ENCODE measurements at places on chromosomes 4 and X.

- DNase-seq: no peak
Measured at GRCh38 chr4:4857809-4858508, 1.5 kb upstream of the MSX1 start.

DNA sequence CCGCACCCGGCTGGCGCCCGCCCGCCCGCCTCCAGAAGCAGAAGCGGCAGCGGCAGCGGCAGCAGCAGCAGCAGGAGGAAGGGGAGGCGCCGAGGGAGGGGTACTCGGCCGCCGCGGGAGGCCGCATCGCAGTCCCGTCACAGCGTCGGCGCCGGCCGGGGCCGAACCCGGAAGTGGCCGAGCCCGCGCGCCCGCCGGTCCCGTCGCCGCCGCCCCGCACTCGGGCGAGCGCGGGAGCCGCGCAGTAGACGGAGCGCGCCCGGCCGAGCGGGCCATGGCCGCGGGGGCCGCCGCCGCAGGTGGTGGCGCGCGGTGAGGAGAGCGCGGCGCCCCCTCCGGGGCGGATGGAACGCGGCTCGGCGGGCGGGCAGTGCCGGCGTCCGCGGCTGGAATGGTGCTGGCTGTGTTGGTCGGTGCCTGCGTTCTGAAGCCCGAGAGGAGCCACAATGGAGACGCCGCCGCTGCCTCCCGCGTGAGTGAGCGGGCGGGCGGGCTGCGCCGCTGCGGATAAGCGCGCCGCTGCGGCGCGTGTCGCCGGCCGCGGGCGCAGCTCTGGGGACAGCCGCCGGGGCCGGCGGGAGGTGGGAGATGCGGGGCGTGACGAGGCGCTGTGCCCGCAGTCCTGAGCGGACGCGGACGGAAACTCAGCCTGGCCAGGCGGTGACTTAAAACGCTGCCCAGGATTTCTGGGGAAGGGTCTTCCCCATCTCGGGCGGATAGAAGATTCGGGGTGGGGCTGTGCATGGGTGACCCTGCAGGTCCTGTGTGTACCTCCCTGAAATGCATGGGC, at the start of gene KLHL2:
TSS of gene KLHL2 (plus strand) at position 131 of the 790 bp plus-strand sequence. CDS start at position 447, 316 bp downstream.
- peak; percentile 82 for DNase-seq

- DNase-seq: peak; percentile 14
Measured at GRCh38 chr4:52979020-52979419, 116.9 kb downstream of the RASL11B start.

DNA sequence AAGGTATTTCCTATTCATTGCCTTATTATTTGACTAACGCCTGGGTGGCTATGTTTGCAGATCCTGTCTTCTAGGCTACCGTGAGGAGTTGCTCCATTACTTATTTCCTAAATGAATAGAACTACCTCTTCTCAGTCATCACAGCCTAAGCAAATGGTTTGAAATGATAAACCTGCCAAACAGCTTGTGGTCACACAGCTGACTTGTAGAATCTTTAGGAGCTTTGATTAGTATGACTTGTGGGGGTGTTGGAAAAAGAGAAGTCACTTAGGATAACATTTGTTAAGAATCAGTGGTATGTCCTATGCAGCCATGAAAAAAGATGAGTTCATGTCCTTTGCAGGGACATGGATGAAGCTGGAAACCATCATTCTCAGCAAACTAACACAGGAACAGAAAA, 169.3 kb downstream of the PPARGC1A start:
- DNase-seq: peak; percentile 6

DNA sequence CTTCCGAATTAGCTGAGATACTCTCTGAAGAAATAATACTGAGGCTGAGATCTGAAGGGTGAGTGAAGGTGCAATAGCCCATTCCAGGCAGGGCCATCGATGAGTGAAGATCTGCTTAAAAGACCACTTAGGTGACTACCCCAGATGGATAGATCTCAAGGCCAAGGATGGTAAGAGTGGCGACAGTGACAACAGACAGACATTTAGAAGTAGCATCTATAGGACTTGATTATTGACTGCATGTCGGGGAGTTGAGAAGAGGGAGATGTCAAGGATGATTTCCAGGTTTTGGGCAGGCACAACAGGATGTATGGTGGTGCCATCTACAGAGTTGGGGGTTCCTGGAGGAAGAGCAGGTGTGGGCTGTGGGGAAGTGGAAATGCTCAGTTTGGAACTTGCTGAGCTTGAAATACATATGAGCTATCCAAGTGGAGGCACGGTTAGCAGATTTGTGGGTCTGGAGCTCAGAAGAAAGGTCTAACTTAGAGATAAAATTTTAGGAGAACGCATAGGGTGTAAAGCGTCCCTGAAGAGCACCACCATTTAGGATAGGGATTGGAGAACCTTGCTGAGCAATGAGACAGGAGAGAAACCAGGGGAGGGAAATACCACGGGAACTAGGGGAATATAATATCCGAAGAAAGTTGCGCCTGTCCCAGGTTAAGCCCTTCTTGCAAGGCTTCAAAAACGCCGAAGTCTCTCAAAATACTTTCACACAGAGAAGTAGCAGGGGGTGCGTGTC, 688 bp downstream of the UFSP2 start:
- DNase-seq: no peak

- DNase-seq: no peak
Measured at GRCh38 chrX:14357314-14357713, 172.0 kb upstream of the GLRA2 start.

GRCh38 chrX:10175319-10175871, 18.6 kb downstream of the CLCN4 start:
- DNase-seq: peak; percentile 75

- DNase-seq: no peak
Measured at GRCh38 chr4:153784166-153784699, 4.7 kb downstream of the SFRP2 start.

GRCh38 chr4:151728006-151728405, 32.8 kb downstream of the GATB start:
- no peak for DNase-seq

All from EH (cell line).